Activated CD4-positive, alpha-beta T cell treated with anti-CD3 and anti-CD28 coated beads, Interleukin-2, amount 50 U/mL, for 1 hour (primary cell): ENCODE measurements at places on chromosomes 7 and 10.

DNA sequence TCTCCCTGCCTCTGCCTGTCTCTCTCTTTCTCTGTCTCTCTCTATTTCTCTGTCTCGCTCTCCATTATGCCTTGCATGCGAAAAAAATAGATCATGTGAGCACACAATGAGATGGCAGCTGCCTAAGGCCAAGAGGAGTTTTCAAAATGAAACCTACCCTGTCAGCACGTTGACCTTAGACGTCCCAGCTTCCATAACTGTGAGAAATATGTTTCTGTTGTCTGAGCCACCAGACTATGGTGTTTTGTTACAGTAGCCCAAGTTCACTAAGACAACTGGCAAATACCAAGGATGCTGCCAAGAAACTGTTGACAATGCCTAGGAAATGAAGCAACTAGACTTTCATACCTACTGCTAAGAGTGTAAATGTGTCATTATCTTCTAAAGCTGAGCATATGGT, 70.6 kb upstream of the PLXDC2 start:
- DNase-seq = no peak

DNA sequence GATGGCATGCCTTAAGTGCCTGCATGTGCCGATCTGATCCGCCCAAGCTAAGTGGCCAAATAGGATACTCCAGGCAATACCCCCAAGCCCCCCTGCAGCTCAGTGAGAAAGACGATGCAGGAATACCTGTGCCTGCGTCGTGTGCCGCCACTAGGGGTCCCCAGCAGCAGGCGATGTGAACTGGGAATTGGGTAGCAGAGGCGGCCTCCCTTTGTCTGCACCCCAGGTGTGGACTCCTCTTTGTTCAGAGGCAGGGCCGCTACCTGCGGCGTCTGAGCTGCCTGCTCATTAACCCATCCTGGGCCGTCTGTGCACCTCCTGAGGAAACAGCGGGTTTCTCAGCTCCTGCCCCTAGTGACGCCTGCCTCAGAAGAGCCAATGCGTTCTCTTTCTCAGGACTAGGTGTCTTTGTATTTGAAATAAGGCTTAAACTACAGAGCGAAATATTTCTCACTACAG, 4.8 kb upstream of the CHN2 start:
- peak; percentile 28 for DNase-seq

GRCh38 chr10:78278058-78278404, 244.4 kb downstream of the RPS24 start:
- DNase-seq = no peak

DNA sequence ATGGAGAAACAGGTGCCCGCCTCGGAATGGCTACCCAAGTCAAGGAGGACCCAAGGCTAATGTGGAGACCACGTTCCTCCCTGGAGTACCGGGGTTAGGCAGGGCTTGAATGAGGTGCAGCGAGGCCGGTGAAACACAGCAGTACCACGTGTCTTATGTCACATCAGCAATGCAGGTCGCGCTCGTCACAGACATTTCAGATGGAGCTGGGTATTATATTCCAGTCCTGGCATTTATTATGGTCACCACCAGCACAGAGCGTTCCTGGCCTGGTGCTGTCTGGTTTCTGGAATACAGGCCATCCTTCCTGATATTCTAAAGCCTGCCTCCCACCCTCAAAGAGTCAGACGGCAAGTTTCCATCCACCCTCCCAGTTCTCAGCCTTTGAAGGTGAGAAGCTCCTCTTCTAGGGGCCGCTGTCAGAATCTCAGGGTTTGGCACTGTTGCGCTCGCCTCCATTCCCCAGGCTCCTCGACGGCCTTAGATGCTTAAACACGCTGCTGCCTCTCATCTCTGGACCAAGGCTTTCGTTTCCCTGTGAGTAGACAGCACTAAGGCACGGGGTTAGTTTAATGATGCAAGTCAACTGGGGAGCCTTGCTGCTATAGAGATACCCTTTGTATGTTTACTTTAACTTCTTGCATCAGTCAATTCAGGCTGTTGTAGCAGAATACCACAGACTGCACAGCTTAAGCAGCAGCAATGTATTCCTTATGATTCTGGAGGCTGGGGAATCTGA, 377.6 kb downstream of the DPP6 start:
- DNase-seq = no peak

DNA sequence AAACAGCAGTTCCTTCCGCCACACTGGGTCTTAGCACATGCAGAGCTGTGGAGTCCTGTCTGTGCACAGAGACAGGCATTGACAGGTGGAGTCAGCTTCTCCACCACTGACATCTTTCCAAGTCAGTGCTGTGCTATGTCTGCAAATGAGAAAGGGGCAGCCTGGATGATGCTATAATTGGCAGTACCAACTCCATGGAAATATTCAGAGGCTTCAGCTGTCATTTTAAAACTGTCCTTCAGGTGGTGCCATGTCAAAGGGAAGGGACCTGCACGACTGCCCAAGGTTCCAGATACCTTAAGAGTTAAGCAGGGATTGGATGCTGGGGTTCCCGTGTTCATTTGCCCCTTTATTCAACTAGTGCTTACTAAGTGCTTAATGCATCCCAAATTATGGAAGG, 258.0 kb upstream of the PRKCQ start:
- DNase-seq = no peak

DNA sequence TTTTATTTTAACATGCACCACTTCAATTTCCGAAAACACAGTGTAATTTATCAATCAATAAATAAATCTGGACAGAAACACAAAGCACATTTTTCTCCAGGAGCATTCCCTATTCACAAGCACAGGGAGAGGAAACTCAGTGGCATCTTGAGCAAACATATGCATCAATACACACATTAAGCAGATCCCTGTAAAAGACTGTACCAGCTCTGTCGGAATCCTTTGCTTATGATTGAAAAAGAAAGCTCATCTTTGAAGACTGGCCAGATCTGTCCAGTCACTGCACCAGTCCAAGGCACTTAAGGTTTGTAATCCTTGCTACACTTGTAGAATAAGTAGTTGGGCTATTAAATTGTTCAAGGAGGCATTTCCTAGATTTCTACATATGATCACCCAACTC, 343.9 kb downstream of the BMPER start:
- DNase-seq = no peak

DNA sequence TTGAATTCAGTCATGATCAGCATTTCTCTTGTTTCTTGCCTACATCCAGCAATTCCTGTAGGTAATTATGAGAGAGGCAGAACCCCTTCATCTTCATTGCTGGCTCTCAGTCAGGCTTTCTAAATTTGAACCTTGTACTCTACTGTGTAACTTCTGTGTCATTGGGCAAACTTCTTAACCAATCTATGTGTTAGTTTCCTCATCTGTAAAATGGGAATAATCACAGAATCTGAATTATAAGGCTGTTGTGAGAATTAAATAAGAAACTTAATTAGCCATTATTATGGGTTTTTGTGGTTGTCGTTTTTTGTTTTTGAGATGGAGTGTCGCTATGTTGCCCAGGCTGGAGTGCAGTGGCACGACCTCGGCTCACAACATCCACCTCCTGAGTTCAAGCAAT, 11.5 kb upstream of the GALNT11 start:
- DNase-seq = no peak

DNA sequence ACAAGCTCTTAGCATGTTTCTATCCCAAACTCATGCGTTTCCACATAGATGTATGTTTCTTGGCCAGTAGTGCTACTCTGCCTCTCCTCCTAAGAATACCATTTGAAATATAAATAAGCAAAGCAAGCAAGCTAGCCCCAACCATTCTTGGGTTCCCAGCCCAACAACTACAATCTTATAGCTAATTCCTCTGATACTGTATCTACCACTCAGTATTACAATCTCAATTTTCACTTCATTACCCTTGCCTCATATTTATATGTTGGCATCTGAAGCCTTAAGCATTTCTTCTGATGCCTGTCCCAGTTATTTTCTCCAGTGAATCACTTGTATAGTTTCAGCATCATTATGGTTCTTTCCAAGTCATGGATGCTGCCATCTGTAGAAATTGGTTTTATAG, 181.1 kb downstream of the ST7 start:
- no peak for DNase-seq

DNA sequence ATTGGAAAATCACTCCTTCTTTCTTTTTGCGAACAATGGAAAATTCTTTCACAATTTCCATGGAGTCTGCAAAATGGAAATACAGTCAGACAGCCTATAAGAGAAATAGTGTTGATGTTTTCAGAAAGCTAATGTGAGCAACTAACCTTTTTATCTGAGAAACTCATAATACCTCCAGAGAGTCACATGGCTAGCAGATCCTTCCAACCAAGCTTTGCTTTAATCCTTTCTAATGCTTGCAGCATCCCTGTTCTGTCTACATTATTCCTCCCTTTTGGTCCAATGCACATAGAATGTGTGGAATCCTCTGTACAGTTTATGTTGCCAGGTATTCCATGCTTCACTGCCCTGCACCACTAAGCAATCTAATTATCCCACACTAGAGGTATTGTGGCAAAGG, 717.5 kb upstream of the LRRN3 start:
- DNase-seq = no peak

DNA sequence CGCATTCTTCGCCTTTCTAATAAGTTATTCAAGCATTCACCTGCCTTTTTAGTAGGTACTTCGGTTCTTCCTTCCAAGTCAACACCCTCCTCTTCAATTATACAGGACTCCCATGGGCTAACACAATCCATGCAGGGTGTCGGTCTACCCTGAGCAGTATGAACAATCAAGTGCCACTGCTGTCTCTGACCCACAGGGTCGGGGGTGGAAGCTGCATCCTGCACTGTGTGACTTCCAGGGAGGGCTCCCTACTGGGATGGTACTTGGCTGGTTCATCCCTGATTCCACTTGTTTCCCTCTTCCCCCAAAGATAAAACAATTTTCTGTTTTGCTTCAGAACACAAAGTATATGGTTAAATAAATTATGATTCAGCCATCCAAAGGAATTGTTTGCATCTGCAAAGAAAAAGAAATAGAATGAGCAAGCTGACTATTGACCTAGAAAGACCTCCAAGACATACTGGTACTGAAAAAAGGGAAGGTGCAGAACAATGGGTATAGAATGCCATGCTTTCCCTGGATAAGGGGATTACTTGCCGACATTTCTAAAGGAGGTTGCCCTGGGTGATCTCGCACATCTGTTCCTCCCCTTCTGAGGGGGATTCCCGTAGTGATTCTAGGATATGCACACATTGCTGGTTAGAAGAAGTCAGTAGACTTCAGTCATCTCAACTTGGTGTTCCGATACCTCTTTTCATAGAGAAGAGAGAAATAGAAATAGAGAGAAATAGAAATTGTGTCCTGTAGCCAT, 89.1 kb upstream of the AGR3 start:
- no peak for DNase-seq

GRCh38 chr7:1951159-1951536, 281.1 kb downstream of the ELFN1 start:
- DNase-seq = no peak

- DNase-seq = no peak
Measured at GRCh38 chr7:41189866-41190265, 513.0 kb downstream of the INHBA start.

GRCh38 chr7:48363174-48363573, 191.9 kb downstream of the ABCA13 start:
- DNase-seq = no peak

DNA sequence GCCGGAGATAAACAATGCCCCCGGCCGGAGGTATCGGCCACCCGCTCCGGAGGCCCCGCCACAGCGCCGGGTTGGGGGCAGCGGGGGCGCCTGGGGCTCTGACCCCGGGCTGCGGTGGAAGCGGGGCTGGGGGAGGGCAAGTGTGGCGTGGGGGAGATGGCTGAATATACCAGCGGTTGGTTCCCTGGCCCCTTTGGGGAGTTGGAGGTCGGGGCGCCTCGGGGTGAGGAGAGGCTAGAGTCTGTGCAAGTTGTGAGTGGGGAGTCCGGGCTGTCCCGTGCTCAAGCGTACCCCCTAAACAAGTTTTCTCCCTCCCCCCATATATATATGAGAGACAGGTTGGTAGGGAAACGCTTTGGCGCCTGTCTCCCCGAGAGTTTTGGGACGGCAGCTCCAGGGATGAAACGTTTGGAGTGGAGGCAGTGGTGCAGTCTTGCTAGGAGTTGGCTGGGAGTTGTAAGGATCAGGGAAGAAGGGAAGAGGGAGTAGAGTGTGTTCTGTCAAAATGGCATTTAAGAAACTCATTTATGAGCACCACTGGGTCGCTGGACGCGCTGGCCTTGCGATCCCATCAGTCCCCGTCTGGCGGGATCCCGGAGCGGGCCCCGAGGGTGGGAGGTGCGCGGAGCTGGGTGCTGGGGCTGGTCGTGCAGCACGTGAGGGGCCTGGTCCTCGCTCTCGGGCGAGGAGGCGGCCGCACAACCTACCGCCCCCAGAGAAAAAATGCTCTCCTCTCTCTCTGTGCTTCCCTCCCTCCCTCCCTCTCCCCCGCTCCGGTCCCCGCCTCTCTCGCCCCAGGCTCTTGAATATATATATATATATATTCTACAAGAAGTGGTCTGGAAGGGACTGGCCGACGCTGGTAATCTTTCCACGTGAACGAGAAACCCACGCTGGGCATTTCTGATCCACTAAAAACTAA, 1.1 kb downstream of the TET1 start:
- DNase-seq = no peak

DNA sequence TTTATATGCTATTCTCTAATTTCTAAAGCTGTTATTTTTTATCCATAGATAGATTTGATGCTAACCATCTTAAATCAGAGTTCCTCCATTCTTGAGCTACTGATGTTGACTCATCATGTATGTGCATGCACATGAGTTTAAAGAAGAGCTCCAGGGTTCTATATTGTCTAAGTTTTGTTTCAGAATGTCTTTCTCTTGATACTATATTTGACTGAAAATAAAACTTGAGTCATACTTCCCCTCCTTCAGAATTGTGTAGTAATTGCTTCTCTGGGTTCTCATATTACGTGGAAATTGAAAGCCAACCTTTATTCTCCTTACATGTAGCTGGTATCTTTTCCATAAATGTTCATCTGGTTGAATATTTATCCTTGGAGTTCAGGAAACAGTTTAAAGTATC, 89.4 kb downstream of the LRRTM3 start:
- no peak for DNase-seq

DNA sequence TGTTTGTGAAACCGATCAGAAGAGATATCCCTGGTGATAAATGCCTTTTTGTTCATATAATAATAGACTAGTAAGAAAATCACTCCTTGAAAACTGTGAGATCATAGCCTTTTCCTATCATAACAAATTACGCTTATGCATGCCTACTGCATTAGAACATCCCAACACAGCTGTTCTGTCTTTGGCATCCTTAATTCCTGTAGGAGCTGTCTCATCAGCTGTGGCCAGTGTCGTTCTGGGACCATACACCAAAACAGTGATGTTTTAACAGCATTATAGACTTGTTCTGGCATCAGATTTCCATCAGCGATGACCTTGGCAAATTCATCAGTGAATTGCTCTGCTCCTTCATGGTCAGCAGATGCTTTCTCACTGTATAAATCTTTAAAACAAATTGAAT, 423.6 kb upstream of the LRGUK start:
- no peak for DNase-seq

- DNase-seq = no peak
Measured at GRCh38 chr7:25947669-25948516, 204.1 kb upstream of the NFE2L3 start.

- no peak for DNase-seq
Measured at GRCh38 chr7:4800487-4800886, 25.1 kb downstream of the AP5Z1 start.

- DNase-seq = no peak
Measured at GRCh38 chr10:32929634-32930033, 28.4 kb downstream of the ITGB1 start.
